Testis (tissue), 5 donors: ENCODE measurements at places on chromosomes 11 and 22.

GRCh38 chr11:63608353-63609345, 5.6 kb downstream of the PLAAT3 start:
- DNase-seq: peak; percentile 10

- no peak for DNase-seq
Measured at GRCh38 chr11:126115127-126115495, 52.4 kb upstream of the CDON start.

DNA sequence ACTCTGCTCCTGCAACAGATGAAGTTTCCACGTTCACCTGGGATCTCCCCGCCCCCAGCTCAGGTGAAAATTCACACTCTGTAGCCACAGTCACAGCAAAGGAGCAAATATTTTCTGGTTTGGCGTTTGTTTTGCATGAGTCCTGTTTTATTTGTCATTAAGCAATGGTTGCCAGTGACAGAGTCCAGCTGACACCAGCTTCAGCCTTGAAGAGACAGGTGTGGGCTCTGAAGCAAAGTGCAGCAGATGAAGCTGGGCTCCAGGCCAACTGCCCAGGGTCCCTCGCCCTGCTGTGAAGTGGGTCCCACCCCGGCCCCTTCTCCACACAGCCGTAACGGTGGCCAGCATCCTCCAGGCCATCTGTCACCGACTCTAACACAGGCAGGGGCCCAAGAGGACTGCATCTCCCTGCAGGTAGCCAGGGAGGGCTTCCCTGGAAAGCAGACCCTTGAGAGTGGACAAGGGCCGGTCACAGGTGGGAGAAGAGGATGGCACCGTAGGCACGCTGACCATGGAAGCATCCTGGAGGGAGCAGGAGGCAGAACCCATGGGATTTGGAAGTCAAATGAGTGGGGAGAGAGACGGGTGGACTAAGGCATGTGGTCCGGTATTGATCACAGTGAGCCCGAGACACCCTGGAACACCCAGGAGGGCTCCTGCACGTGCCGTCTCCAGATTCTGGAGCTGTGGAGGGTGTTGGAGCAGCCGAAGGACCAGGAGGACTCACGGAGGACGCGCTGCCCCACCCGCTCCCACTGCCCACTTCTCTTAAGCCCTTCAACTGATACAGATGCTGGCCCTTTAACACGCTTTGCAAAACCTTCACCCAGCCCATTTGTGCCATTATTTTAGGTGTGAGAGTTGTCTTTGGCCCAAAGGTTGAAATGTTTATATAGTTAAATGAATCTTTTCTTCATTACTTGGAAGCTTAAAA, 294.5 kb downstream of the BRD1 start:
- DNase-seq: no peak

DNA sequence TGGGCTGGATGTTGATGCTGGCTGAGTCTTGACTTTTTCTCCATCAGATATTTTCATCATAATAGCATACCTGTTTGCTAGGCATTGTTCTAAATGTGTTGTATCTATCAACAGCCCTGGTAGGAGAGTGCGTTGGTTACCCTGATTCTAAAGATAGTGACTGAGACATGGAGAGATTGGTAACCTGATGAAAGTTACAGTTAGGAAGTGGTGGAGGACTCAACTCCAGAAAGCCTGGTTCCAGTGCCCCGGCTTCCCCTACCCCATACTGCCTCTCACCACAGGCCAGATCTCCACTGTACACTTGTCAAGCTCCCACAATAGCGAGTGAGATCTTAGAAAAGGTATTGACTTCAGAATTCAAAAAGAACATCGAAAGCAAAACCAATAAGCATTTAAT, 22.8 kb upstream of the RELT start:
- DNase-seq: no peak

GRCh38 chr11:98625526-98625925, 395.2 kb upstream of the CNTN5 start:
- no peak for DNase-seq

GRCh38 chr11:96016978-96017502, 93.1 kb upstream of the MTMR2 start:
- no peak for DNase-seq
